ENCODE measurements at places on chromosomes 3 and 15. TPM values are rescaled to one million over a fixed set of nuclear protein-coding genes. Genes with fewer than 3 reads are reported as not detected.

DNA sequence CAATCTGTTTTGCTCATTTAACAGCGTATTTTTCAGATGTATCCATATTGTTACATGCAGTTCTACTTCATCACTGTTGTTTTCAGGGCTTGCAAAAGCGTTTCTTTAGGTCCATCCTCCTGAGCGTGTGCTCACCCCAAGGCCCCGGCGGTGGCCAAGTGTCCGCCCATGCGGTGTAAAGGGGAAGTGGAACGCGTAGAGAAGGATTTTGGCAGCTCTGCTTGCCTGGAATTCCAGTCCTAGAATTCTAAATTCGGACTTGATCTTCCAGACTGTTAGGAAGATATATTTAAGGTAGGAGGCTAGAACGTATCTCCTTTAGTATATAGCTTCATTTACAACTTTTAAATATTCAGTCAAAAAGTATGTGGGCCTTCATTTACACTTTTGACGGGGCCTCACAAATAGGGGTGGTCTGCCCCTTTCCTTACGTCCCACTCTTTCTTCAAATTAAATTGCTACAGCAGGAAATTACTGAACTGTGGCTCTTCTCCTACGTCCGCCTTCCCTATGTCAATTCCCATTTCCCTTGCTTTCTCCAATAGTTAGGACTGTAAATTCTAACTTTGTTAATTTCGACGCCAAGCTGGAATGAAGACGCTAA is 609 bp upstream of the TBC1D23 start:
- peak; percentile 28 for DNase-seq

- DNase-seq: no peak
These were observed 70.5 kb upstream of the SLCO3A1 start for GRCh38 chr15:91783008-91783407.

DNA sequence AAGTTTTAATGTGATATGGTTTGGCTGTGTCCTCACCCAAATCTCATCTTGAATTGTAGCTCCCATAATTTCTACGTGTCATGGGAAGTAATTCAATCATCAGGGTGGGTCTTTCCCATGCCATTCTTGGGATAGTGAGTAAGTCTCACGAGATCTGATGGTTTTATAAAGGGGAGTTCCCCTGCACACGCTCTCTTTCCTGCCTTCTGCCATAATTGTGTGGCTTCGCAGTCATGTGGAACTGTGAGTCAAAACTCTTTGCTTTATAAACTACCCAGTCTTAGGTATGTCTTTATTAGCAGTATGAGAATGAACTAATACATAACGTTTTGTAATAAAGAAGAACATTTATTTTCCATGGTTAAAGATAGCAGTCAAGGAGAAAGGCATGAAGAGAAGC is 39.2 kb upstream of the GOLIM4 start:
- DNase-seq: no peak

- DNase-seq: no peak
These were observed 109.1 kb upstream of the TNFAIP8L3 start for GRCh38 chr15:51203797-51204196.

DNA sequence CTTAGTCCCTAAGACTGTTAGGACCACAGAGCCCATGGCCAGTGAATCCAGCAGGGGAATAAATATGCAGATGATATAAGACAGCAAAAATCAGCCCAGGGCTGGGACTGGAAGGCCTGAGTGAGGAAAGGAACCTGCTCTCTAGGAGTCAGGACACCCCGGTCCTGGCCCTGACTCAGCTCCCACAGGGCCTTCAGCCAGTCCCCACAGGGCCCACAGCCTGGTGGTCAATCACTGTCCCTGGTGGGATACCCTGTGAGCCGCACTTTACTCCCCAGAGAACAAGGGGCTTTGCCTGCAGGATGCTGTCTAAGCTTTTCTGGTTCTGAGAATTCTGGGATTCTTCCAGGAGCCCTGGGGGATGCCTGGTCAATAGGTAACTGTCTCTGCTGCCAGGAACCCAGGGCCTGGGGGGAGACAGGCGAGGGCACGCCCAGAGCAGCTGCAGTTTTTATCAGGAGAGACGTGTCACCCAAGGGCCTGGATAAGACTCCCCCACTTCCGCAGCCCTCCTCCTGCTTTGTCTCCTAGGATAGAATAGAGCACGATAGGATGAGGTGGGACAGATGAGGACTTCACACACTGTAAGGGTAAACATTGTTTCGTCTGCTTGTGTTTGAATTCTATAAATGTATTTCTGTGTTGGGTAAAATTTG is 49.5 kb upstream of the MCF2L2 start:
- no peak for DNase-seq

DNA sequence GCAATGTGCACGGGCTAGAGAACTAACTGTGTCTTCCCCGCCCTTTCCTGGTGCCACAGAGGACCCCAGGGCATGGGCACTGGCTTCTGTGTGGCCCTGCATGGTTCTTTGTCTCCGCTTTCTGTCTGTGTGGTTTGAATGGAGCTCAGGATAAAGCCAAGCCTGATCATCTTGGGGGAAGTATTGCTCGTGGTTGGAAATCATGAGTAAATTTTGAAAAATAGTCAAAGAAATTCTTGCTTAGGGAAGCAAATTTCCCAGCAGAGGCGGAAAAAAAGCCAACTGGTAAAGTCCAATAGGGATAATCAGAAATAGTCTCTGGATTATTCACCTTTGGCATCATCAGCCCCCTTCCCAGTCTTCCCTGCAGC is 55.4 kb downstream of the MAGEF1 start:
- DNase-seq: no peak

DNA sequence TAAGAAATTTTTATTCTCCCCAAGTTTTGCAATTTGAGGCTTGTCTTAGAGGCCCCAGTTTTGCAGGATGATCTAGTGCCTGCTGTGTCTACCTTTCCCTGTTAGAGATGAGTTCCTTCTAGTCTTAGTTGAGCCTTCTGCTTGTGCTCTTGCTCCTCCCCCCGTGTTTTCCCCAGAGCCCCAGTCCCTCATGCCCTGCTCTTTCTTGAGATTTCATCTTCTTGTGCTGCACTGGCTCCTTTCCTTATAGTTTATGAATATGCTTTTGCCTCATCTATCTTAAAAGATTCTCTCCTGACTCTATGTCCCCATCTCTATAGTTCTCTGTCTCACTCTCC is 4.7 kb downstream of the GAP43 start:
- DNase-seq: no peak

DNA sequence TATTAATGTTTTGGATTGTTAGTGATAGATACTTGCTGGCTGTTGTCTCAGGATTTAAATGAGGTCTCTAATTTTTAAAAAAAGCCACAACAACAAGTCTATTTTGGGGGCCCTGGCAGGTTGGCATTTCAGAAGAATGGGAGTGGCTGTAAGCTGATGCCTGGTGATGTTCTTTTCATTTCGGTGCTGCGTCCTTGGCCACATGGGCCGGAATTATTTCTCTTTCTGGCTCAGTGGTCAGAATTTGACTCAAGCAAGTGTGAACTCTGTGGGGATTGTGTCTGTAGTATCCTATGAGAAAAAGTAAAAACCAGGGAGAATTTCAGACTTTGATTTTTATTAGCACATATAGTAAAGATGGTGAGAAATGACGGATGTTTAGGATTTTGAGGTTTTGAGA is 203.0 kb downstream of the AKAP13 start:
- DNase-seq: no peak

DNA sequence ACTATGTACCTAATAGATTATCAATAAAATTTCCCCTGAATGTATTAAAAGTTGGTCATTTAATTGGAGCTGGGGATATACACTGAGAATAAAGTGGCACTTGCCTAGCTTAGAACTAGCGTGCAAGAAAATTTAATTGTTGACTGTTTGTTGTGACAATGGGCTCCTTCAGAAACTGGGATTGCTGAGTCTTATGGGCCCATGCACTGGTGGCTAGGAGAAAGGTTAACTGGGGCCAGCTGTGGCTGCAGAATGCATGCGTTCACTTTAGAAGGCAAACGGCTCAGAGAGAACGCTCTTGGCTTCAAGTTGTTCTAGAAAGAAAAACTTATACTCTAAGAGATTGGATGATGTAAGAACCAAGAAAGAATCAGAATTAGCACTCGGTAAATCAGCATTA is 18.7 kb upstream of the LPP start:
- DNase-seq: no peak

GRCh38 chr15:77415450-77416147 is 4.3 kb downstream of the PEAK1 start:
- DNase-seq: no peak

GRCh38 chr15:69593981-69594966 is 141.7 kb downstream of the RPLP1 start:
- DNase-seq: peak; percentile 33

DNA sequence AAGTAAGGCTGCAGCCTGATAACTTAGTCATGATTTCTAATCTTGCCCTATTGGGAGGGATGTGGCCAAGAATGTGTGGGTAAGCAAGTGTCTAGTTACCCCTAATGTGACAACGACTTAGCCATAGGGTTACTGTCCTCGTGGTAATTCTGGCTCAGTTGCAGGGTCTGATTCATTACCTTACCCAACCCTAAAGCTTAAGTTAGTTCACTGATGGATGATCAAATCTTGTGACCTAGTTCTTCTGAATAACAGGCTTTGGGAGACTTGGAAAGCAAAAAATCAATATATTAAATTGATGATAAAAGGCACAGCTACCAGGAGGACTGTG is 1.6 kb upstream of the INTS14 start:
- DNase-seq: no peak

GRCh38 chr3:87836026-87836425 is 222.8 kb downstream of the CGGBP1 start:
- DNase-seq: no peak

- no peak for DNase-seq
These were observed 66.9 kb downstream of the SLCO2A1 start for GRCh38 chr3:133962849-133963248.

DNA sequence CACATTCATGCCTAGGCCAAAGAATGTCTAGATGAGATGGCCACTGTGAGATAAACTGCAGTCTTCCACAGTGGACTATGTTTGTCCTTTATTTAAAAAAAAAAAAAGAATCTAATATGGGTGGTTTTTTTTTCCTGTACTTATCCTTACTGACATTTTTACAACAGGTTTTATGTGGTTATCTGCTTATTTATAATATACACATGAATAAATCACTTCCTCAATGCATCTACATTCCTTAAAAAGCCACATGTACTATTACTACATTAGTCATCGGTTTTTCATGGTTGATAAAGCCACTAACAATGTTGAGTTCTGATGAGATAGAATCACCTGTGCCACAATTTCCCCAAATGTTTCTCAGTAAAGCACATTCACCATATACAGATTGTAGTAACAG is 341.3 kb upstream of the THBS1 start:
- DNase-seq: no peak

GRCh38 chr3:132804498-132804897 is 82.3 kb upstream of the NPHP3 start:
- no peak for DNase-seq

- no peak for DNase-seq
These were observed 36.2 kb upstream of the TRH start for GRCh38 chr3:129938140-129938930.

GRCh38 chr3:143060906-143061305 is 58.7 kb upstream of the CHST2 start:
- DNase-seq: no peak

GRCh38 chr15:69059557-69059943 is 45.1 kb downstream of the NOX5 start:
- DNase-seq: no peak

- no peak for DNase-seq
These were observed 413.9 kb upstream of the MDFIC2 start for GRCh38 chr3:70726096-70726938.

DNA sequence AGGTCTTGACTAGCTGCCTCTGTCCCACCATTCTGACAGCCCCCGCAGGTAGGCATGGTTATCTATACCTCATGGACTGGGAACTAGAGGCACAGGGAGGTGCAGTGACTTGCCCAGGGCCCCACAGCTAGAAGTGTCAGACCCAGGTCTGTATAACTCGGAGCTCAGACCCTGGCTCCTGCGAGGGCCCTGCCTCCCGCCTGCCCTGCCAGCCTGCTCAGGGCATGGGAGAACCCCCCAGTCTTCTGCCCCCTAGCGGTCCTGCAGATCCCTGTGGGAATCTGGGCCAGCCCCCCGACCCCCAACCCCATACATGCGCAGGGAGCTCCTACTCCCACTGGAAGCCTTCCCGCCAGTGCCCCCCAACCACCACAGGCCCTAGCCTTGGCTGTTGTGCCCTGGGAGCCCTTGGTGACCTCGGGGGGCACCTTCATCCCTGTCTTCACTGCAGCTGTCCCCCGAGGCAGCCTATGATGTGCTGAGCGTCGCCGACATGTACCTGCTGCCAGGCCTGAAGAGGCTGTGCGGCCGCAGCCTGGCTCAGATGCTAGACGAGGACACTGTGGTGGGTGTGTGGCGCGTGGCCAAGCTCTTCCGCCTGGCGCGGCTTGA is 6.9 kb downstream of the ABTB1 start:
- no peak for DNase-seq

Gene DHX36
- polyA plus RNA-seq: 80.4 TPM

Gene POPDC2
- polyA plus RNA-seq: 8.4 TPM

Gene SAMD7
- not detected for polyA plus RNA-seq

Gene CPNE9
- polyA plus RNA-seq: not detected

Gene ACAN
- 3.4 TPM for polyA plus RNA-seq

Gene ZIC1
- 0.10 TPM for polyA plus RNA-seq

Gene ETV5
- 30.7 TPM for polyA plus RNA-seq

Gene KLHL40
- polyA plus RNA-seq: not detected

Gene CRYGS
- 6.7 TPM for polyA plus RNA-seq

Gene ADAMTS17
- 2.1 TPM for polyA plus RNA-seq

Gene GCHFR
- 25.2 TPM for polyA plus RNA-seq

Gene SH2D7
- polyA plus RNA-seq: 0.80 TPM

Gene UBP1
- 95.3 TPM for polyA plus RNA-seq

Gene CYP19A1
- 0.66 TPM for polyA plus RNA-seq

Gene C3orf80
- 0.22 TPM for polyA plus RNA-seq

Gene MGLL
- 25.9 TPM for polyA plus RNA-seq

Gene LEKR1
- polyA plus RNA-seq: 2.5 TPM

All from left renal pelvis (tissue), 4 donors.